ENCODE measurements at places on chromosomes 11 and 22.

DNA sequence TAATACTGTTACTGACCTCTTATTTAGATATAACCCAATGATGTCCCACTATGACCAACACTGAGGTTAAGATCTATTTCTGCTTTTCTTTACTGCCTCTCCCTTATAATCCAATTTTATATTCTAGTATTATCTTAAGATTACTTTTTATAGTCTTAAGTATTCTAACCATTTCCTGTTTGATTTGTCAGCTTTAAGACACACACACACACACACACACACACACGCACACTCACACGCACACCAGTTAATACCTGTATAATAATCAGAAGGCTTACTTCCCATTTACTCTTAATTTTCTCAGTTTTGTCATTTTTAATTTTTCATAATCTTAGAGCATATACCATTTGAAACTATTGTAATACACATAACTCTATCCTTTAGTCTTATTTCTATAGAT is 226.0 kb upstream of the C11orf87 start:
- DNase-seq: no peak

DNA sequence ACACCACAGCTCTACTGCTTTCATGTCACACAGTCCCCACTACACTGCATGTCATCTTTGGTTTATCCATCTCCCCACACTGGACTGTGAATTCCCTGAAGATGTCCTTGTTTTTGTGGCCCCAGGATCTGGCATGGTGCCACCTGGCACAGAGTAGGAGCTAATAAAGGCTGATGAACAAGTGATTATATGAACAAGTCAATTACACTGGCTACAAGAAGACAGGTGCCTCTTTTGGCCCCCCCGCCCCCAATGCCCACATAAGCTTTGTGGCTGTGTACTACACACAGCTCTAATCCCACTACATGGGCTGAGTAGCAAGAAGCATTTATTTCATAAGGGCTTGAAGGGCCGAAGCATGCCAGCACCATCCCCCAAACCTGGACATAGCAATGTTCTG is 24.7 kb downstream of the PLEKHA7 start:
- no peak for DNase-seq

DNA sequence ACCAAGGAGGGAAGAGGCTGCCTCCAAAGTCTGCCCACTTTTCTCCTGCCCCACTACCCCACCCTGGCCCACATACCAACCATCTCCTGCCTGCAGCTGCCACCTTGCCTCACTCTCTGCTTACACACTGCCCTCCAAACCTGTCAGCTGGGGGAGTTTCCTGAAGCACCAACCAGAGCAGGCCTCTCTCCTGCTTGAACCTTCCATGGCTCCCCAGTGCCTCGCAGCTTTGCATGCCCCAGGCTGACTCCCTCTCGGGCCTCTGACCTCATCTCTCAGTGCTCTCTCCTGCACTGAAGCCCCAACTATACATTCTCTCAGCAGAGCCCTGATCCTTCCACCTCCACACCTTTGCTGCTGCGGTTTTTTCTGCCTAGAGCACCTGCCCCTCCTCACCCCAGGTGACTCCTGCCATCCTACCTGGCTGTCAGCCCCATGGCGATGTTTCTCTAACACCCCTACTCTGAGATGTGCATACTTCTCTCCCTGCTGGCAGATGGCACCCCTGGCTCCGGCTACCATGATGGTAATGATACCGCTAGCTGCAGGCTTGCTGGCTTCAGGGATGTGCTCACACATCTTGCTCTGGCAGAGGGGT is 43.5 kb downstream of the MN1 start:
- no peak for DNase-seq

DNA sequence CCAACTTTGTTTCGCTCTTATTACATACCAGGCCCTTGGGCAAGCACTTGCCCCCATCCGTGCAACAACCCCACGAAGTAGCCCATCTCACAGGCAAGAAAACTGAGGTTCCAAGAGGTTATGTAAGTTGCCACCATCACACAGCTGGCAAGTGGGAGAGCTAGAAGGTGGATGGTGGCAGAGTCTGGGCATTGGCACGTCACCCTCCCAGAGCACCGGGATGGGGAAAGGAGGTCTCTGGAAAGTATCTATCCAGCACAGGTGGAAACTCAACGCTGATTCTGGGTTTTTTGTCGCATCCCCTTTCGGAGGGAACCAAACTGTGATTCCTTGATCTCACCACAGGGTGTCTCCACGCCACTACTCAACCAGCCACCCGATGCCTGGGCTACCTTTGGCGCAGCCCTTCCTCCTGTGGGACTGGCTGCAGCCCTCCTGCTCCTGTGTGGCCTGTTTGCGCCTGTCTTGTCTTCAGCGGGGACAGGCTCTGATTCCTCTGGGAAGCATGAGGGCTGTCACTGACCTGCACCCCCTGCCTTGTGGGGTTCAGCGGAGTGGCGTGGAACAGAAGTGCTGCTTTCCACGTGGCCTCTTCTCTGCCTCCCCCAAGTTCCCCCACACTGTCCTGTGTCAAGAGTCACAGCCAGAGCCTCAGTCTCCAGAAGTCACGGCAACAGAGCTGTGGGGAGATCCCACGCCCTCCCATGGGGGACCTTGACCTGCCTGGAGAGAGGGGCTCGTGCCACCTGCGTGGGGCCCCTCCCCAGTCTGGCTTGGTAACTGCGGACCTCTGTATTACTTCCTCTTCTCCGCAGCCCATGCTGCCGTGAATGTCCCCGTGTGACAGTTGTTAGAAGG is 34.4 kb upstream of the TRIM29 start:
- peak; percentile 60 for DNase-seq

DNA sequence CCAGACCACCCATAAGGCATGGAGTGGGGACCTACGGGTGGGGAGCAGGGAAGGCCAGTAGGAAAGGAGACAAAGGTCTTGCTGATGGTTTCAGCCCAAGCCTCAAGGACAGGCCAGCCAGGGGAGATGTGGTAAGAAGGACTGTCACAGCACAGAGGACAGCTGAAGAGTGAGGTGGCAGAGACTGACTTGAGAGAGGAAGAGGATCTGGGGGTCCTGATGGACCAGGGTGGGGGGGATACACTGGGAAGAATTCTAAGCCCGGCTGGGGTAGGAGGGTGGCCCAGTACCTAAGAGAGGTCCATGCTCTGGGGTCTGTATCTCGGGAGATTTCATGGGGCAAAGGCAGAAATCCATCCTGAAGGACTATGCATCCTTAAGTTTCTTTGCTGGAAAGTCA is 66.1 kb upstream of the THY1 start:
- DNase-seq: no peak

- DNase-seq: no peak
Measured at GRCh38 chr11:11876458-11876857, 34.7 kb downstream of the USP47 start.

DNA sequence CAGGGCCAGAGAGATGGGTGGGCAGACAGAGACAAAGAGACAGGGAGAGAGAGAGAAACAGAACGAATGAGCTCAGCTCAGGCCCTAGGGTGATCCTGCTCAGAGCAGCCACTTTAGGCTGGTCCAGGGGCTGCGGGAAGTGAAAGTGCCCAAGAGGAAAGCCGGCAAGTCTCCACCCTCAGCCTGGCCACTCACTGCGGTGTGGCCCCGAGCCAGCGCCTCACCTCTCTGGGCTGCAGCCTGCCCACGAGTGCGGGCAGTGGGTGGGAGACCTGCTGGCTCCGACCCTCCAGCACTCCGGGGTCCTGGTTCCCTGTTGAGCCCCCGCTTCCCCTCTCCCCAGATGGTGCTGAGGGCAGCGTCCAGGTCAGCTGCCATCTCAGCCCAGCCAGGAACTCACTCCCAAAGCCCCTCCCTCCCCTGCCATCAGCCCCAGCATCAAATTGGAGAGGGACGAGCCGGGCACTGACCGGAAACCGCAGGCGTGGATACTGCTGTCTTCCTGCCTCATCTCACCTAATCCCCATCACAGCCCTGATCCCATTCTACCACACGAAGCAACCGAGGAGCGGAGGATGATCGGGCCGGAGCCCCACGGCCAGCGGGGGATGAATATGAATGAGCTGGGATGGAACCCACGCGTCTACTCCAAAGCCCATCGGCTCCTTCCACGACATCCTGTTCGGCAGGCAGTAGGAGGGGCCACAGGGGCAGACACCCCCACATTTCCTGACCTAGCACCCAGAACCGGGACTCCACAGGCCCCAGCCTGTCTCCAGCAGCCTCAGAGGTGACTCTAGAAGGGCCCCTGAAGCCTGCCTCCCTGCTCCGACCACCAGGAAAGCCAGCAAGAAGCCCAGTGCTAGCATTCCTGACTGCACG is 16.9 kb downstream of the ELFN2 start:
- DNase-seq: no peak

DNA sequence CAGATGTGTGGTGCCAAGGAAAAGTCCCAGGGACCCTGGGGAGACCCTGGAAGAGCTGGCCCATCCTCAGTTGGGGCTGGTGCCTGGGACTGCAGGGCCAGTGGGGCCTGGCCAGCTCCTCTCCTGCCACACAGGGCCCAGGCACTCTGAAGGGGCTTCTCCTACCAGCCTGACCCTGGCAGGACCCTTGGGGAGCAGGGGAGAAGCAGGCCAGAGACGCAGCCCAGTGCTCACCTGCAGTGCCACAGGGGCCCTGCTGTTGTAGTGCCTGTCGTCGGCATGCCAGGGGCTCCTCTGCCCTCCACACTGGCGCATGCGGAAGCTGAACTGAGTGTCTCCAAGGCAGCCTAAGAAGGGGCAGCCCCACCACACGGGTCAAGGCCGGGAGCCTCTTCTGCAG is 9.1 kb downstream of the DENND6B start:
- peak; percentile 19 for DNase-seq

- DNase-seq: no peak
Measured at GRCh38 chr11:83069441-83070043, 2.2 kb downstream of the RAB30 start.

- DNase-seq: no peak
Measured at GRCh38 chr11:114180301-114181055, 115.7 kb upstream of the NNMT start.

- no peak for DNase-seq
Measured at GRCh38 chr11:35536470-35536869, 11.1 kb upstream of the PAMR1 start.

DNA sequence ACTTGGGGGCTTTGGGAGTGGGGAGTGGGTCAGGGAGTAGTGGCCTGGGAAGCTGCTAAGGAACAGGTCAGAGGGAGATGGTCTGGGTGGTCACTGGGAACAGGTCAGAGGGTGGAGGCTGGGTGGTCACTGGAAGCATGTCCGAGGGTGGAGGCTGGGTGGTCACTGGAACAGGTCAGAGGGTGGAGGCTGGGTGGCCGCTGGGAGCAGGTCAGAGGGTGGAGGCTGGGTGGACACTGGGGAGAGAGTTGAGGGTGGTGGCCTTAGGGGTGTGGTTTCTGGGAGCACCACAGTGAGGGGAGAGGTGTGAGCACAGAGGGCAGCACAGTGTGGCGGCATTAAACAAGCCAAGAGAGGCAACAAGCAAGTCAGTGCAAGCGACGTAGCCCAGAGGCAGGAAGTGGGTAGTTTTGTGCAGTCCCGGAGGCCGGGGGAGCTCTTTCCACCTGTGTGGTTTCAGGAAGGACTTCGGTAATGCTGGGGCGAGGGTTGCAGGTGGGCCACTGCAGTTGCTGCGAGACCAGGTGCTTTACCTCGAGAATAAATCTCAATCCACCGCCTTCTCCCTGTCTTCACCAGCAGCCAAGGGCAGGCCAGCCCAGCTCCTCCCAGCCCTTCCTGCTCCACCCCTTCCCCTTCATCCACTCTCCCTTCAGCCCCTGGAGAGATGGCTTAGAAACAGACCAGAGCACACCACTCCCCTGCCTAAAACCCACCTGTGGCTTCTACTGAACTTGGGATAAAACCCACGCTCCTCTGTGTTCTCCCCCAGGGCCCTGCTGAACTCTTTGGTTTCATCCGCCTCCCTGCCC is 3.2 kb upstream of the CACNA1I start:
- no peak for DNase-seq

- no peak for DNase-seq
Measured at GRCh38 chr11:93732237-93732892, 8.9 kb downstream of the TAF1D start.

- DNase-seq: no peak
Measured at GRCh38 chr11:115047631-115048030, 369.3 kb downstream of the NXPE2 start.

DNA sequence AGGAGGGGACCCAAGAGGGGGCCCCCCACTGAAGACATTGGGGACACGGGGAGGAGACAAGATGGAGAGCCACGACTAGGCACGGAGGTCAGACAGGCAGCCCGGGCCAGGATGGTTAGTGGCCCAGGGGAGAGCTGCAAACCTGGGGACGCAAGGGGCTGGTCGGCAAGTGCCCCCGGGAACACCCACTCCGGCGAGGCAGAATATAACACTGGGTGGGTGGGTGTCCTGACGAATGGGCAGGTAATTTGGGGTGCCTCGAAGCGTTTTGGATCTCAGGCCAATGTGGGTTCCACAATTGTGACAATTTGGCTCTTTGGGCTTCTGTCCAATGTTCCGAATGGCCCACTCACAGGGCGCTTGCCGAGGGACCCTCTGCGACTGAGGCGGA is 9.9 kb downstream of the IGF2 start:
- no peak for DNase-seq

GRCh38 chr22:39356464-39356863 is 6.7 kb downstream of the SYNGR1 start:
- no peak for DNase-seq

DNA sequence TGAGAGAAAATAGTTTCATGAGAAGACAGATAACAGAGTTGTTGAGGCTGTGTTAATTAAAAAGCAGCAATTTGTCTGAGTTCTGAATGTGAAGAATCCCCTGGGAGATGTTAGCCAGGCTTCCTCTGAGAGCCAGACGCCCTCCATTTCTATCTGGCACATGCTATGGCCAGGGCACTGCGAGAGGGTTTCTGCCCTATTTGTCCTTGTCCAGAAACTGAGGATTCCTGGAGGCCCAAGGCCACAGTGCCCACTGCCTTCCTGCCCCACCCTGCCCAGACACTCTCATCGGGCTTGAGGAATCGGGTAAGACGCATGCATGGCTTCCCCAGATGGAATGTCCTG is 484.6 kb downstream of the OPCML start:
- DNase-seq: no peak

DNA sequence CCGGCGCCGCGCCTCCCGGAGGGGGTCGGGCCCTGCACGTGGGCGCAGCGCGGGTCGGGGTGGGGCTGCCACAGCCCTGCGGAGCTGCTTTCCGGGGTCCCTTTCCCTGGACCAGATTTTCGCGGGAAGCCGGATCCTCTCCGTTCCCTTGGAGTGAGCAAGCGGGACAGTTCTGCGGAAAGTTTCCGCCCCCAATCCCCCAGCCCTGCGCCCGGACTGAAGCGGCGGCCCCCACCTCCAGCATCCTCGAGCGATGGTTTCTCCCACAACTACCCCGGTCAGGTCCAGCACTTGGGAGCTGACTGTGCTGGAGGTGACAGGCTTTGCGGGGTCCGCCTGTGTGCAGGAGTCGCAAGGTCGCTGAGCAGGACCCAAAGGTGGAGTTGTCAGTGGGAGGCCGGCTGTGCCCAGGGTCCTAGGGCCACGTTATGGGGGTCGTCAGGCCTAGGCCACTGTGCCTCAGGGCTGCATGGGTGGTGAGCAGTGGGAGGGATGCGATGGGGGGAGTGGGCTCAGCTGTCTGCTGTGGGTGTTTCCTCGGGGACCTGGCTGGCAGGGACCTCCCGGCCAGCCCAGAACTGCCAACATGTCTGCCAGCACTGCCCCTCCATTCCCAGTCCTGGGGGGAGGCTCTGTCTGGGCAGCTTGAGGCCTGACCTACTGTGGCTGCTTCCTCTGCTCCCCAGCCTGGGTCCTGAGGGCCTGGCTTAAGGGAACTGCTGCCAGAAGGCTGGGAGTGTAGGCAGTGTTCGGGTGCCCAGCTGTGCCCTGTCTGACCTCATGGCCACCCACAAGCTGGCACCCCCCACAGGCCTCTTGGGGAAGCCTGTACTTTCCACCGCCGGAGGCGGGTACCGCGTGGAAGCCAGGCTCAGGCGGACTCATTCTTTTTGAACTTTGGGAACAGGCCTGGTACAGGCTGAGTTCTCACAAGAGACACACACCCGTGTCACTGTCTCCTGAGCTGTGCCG is 726 bp downstream of the ST3GAL4 start:
- DNase-seq: no peak

Measured in GM12892 (cell line).